AG04450 (cell line): ENCODE measurements at places on chromosomes 16 and 17.
A peak's percentile ranks its signal among the peaks of the same experiment; 100 is the strongest.

DNA sequence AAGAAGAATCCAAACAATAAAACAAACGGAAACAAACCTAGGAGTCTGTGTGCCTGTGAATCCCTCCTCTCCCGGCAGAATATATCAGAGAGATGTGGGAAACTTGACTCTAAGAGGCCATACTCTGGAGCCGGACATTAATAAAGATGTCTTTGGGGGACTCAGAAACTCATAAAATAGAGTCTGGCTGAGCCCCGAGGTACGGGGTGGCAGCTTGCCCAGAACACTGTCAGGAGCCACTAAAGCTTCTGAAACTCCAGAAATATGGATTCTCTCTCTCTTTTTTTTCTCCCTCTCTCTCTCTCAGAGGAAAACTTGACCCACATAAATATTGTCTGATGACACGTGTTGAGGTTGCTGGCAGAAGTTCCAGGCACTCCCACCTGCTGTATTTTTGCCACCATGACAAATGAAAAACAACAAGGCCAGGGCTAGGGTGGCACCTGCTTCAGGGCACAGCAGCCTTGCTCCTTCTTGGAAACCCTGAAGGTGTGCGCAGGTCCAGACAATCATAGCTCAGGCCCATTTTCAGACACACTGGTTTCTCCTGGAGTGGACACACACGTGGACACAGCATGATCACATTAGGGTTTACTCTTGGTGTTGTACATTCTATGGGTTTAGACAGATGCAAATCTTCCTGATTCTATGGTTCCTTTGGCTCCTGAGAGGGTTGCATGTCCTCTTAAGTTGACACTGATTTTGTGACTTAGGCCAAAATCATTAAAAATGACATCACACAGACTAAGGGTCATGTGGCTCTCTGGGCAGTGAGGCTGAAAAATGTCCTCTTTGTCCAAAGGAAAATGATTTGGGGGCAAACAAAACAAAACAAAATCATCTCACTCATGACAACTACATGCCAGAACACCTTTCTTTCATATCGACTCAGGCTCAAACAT is 282.6 kb upstream of the IRX3 start:
- DNase-seq: no peak

GRCh38 chr17:57722704-57723043 is 22.4 kb downstream of the CCDC182 start:
- DNase-seq: no peak

GRCh38 chr17:68238871-68239253 is 9.0 kb upstream of the AMZ2 start:
- no peak for DNase-seq

GRCh38 chr16:14283786-14284185 is 212.7 kb downstream of the MRTFB start:
- no peak for DNase-seq

GRCh38 chr17:82938486-82938872 is 98.7 kb upstream of the ZNF750 start:
- no peak for DNase-seq

DNA sequence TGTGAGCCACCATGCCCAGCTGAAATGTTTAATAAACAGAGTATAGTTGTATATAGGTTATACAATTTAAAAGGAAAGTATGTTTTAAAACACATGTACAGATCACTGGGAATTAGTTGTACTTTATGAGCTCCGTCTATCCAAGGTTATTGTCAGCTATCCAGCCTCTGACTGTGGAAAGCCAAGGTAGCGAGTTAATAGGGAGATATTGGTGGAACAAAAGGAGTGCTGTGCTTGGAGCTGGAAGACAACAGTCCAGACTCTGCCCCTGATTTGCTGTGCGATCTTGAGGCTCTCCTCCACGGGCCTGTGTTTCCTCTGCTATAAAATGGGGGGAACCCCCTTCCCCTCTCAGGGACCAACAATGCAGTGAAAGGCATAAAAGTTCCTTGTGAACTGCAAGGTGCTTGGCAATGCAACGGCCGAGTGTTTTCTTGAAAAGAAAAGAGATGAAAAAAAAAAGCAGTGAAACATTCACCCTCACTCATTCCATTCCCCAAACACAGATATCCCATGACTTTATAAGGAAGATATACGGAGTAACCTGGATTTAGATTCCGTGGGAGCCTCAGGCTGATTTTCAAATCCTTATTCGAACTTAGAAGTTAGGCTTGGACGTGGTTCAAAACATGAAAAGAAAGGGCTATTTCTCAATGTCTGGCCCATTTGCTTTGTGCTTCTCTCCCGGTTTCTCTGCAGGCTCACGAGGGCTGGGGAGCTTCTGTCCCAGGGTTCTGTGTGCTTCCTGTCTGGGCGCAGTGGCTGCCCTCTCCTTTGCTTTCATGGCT is 34.1 kb downstream of the CUEDC1 start:
- DNase-seq: no peak

DNA sequence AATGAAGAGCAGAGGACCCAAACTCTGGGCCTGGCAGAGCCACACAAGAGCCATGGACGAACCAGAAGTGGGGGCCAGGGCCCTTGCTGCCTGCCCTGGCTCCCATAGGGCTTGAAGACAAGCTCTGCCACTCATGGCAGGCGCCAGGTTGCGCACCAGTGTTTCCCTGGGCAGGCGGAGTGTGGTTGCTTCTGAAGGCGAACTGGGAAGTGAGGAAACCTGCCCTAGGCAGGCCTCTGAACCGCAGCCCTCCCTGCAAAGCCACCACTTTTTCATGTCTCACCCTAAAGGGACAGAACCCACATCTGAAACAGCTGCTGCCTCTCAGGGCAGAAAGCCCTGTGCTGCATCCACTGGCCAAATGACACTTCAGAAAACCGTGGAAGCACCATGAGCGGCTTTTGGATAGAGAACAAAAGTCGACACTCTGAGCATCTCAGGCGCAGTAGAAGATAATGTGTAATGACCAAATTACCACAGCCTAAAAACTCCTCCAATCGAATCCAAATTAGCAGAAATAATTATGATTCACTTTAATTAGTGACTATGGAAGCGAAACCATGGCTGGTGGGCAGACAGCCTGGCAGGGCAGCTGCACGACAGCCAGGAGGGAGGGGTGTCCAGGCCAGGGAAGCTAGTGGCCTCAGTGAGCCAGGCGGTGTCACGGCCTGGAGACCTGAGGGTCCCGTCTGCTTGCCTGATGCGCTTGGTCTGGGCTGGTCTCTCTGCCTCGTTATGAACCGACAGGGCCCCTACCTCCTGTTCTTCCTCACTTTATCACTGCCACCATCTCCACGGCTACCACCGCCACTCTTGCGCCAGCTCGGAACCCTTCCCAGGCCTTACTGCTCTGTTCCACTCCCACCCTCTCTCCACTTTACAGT is 59.1 kb downstream of the PRMT7 start:
- no peak for DNase-seq

- no peak for DNase-seq
These were observed 33.9 kb downstream of the MAP2K3 start for GRCh38 chr17:21318439-21318838.

DNA sequence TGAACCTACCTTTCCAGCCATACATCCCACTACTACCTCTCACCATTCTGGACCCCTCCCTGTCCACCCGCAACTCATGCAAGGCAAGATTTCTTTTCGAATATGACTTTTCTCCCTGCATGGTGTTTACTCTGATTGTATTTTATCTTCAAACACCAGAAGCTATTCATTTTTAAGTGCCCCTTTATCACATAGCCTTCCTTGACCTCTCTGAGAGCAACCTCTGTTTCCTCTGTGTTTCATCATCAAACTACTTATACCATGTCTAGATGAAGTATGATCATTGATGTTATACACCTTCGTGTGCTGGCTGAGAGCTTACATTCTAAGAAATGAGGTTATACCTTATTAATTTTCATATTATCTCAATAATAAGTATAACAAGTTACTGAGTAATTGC is 31.8 kb downstream of the SYCE1L start:
- DNase-seq: no peak

DNA sequence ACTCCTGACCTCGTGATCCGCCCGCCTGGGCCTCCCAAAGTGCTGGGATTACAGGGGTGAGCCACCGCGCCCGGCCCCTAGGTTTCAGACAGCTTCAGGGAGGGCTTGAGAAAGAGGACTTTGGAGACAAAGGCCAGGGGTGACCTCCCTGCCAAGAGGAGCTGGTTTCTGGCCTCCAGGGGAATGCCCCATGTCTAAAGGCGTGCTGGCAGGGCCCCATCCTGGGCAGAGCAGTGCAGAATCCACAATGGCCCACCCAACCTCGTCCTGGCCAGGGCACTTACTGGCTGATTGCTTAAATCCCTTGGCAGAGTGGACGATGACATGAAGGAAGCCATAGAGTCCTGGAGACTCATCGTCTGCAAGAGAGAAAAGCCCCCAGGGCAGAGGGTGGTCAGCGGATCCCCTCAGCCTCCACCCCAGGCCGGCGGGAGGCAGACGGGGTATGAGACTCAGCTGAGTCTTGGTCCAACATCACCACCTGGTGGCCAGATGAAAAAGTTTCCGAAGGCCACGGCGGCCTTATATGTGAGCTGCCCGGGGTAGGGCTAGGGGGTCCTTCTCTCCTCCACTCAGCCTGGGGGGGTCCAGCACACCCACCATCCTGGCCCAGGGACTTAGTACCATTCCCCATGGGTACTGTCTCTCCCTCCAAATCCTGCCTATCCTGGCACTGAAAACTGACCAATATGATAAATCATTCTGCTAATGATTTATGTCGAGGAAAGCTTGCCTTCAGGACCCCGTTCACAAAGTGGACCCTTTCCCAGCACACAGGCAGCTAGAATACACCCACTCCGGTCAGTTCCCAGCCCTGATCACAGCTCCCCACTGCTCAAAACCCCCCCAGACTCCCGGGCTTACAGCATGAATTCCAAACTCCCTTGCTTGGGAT is 59.1 kb downstream of the TIMM22 start:
- DNase-seq: peak; percentile 33

- no peak for DNase-seq
These were observed 61.0 kb downstream of the SLC39A11 start for GRCh38 chr17:73031472-73031871.

GRCh38 chr16:82864332-82865040 is 237.7 kb downstream of the CDH13 start:
- no peak for DNase-seq

- no peak for DNase-seq
These were observed 22.7 kb downstream of the NQO1 start for GRCh38 chr16:69703638-69704037.

DNA sequence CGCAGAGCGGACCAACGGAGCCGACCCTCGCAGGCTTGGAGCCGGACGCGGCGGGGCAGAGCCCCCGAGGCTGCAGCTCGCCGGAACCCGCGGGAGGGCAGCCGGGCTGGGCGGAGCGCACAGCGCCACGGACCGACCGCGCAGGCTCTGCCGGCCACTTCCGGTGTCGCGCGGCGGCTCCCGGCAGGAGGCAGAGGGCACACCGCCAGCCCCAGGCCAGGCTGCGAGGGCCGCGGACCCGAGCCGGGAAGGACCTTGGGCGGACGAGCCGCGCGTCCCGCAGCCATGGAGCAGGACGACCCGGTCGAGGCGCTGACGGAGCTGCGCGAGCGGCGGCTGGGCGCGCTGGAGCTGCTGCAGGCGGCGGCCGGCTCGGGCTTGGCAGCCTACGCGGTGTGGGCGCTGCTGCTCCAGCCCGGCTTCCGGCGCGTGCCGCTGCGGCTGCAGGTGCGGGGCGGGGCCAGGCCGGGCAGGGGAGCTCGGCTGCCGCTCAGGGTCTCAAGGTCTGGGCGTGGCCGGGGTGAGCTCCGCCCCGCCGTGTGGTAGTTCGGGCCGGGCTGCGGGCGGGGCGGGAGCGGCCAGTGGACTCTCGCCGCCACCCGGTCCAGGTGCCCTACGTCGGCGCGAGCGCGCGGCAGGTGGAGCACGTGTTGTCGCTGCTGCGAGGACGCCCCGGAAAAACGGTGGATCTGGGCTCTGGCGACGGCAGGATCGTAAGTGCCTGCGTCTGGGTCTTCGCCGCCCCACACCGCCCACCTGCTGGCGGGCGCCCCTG is at the start of gene ANTKMT:
Gene ANTKMT, plus strand, starts transcription at position 157 of the 775 bp plus-strand sequence. Its CDS starts 129 bp downstream, at position 286.
- no peak for DNase-seq

GRCh38 chr16:85213926-85214675 is 101.8 kb upstream of the CIBAR2 start:
- no peak for DNase-seq

DNA sequence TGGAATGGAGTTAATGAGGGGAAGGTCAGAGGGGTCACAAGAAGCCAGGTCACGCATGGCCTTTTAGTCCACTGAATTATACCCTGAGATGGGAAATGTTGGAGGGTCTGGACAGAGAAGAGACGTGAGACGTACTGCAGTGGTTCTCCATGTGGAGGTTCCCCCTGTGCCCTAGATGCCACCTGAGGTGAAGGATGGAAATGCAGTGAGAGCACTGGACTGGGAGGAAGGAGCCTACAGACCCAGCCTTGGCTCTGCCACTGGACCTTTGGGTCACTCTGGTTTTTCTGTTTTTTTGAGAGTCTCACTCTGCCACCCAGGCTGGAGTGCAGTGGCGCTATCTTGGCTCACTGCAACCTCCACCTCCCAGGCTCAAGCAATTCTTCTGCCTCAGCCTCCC is 1.8 kb upstream of the PLSCR3 start:
- no peak for DNase-seq

DNA sequence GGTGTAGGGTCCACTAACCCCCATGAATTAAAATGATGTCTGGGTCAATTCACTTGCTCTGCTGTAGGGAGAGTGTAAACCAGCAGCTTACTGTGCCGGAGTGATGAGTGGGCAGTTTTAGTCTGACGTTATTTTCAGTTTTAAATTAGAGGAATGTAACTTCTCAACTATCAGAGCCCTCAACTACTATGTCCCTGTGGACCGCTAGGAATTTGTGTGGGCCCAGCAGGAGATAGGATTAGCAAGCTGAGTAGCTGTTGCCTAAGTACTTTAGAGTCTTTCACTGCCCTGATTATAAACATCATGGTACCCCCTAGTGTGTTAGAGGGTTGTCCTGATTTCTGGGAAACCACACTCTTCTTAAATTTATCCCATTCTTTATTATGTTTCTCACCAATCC is 11.4 kb downstream of the MARVELD3 start:
- peak; percentile 63 for DNase-seq

GRCh38 chr16:56211435-56211981 is 20.2 kb downstream of the GNAO1 start:
- no peak for DNase-seq

- no peak for DNase-seq
These were observed 117.6 kb upstream of the HAS3 start for GRCh38 chr16:68987734-68988457.

GRCh38 chr17:50213026-50214022 is 11.9 kb upstream of the COL1A1 start:
- DNase-seq: no peak

DNA sequence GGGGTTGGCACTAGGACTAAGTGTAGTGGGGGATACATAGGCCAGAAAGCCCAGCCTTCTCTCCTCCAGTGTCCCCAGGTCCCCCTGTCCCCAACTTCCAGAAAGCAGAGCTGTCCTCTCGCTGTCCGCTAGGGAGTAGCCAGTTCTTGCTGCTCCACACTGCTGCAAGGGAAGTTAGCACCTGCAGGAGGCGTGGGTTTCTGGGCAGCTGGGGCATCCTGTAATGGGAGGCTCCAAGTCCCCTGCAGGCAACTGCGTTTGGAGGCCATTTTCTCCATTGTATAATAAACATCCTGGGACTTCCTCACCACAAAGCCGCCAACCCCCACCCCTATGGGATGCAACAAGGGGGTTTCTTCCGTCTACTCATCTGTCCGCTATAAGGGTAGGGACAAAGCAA is 1.7 kb downstream of the RPRML start:
- DNase-seq: no peak
